Stimulated activated CD4-positive, alpha-beta T cell treated with anti-CD3 and anti-CD28 coated beads, TNF-alpha, amount 100 ng/mL, for 1 hour (primary cell): ENCODE measurements at places on chromosomes 3 and 15.

DNA sequence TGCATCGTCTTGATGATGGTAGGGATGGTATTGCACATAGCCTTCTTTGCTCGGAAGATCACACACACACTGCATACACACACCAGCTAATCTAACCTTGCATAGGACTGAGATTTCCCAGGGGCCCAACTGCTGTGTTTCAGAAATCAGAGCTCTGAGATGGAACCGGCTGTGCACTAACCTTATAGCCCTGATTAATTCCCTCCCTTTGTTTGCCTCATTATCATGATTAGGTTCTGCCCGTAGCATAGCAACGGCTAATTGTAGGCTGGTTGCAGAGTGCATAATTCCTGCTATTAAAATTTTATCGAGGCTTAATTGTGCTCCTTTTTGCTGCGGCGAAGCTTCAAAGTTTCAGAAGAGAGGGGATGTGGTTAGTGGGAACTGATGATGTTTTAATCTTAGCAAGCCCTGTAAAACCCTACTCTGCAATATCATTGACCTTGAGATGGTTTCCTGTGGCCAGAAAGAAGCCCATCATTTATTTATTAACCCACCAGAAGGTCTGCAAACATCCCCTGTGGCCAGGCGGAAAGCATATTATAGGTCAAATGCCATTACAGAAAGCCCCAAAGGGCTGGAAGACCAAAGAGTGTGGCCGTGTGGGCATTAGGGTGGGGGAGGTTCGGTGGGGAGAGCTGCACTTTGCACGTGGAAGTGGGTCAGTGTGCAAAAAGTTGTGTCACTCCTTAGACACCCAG is 56.2 kb upstream of the GLCE start:
- DNase-seq: no peak

DNA sequence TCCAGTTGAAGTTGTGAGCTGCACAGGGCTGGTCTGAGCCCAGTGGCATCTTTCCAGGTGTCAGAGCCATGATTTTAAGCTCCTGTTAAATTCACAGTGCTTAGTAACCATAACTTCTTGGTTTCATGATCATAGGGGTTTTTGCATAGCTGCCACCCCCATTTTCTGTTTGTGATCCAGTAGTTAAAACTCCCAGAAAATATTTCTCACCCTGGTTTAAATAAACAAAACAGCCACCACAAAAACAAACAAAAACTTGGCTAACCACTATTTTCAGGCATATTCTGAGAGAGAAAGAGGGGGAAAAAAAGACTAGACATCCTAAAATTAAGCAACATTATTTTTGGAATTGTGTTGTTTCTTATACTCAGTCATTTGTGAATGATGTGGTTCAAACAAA is 175.3 kb downstream of the IGF1R start:
- DNase-seq: no peak

DNA sequence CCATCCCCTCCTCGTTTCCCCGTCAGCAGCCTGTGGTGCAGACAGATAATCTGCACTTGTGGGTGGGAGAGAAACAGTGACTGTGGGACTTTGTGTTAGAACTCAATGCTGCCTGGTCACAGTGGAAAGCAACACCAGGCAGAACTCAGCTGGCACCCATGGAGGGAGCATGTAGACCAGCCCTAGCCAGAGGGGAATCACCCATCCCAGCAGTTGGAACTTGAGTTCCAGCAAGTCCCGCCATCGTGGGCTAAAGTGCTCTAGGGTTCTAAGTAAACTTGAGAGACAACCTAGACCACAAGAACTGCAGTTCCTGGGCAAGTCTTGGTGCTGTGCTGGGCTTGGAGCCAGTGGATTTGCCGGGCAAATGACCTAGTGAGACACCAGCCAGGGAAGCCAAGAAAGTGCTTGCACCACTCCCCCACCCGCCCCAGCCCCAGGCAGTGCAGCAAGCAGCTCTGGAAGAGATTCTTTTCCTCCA is 24.4 kb downstream of the ISG20 start:
- no peak for DNase-seq

- DNase-seq: no peak
Observed at GRCh38 chr3:16203031-16203430, 28.6 kb downstream of the GALNT15 start.

DNA sequence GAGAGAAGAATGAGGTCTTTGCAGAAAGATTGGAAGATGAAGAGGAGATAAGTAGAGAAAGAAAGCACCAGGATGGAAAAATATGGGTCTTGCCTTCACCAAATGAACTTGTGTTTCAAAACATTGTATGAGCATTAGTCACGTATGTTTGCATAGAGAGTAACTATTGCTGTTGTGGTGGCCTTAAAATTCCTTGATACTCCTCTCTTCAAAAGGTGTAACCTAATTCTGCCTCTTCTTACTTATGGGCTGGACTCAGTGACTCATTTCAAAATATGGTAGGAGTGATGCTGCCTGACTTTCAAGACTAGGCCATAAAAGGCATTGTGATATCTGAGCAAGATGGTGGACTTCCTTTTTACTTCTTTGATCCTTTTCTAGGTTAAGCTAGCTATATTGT is 228.7 kb upstream of the ZNF385D start:
- no peak for DNase-seq

DNA sequence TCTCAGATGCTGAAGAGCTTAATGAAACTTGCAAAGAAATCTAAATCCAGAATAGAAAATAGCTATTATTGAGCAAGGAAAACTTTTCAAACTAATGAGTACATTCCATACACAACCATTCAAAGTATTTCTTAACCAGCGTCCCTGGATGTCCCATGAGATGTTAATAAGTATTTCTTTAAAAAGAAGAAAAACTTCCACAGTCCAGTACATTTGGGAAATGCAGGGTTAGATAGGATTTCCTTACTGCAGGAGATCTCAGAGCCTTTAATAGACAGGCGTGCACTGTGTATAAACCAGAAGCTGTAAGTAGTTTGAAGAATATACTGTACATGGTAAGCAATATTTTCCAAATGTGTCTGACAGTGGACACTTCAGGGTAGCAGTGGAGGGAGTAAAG is 29.6 kb upstream of the BHLHE40 start:
- DNase-seq: no peak

GRCh38 chr3:143924522-143925285 is 46.9 kb upstream of the DIPK2A start:
- DNase-seq: no peak

GRCh38 chr3:72744330-72744729 is 103.9 kb downstream of the SHQ1 start:
- DNase-seq: no peak

- DNase-seq: no peak
Observed at GRCh38 chr3:169901453-169901852, 9.9 kb upstream of the SAMD7 start.

DNA sequence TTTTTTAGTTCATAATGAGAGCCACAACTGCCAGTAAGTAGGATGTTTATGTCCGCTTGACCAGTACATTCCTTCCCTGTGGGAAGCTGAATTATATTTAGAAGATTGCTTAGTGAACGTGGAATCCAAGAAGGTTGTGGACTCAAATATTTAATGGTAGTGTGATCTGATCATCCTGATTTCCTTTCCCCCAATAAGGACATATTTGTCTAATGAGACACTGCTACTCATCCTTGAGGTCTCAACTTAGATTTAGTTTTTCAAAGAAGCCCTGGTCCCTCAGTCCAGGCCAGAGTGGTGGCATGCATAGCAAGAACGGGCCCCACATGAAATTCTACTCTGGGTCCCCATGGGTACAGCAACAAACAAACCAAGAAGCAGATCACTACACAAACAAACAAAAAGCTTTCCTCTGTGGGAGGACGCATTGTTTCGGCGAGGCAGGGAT is 60.8 kb downstream of the USP13 start:
- DNase-seq: no peak

DNA sequence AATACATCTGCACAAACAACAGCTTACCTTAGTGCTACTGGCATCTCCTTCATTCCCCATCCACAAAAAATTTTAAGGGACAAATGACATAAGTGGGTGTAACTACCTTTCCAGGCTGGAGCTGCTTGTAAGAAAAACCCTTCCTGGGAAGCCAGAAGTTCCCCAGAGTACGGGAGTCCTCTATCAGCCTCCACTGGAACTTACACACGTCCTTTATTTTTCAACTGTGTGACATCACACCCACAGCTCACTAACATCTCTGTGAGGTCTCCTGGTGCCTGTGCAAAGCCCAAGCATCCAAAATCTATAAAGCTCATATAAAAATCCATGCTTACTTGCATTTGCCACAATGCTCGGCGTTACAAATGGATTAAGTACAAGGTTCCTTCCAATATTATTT is 27.6 kb downstream of the LRIG1 start:
- DNase-seq: no peak

- no peak for DNase-seq
Observed at GRCh38 chr3:129619726-129620162, 13.3 kb upstream of the PLXND1 start.

GRCh38 chr3:56366641-56367162 is 101.6 kb downstream of the ERC2 start:
- DNase-seq: no peak
